AG08395 (cell line): ENCODE measurements at places on chromosomes 7 and 10.

GRCh38 chr10:28305553-28305952 lies 2.7 kb upstream of the MPP7 start:
- no peak for DNase-seq

GRCh38 chr7:135964791-135965190 lies 12.4 kb downstream of the MTPN start:
- no peak for DNase-seq

DNA sequence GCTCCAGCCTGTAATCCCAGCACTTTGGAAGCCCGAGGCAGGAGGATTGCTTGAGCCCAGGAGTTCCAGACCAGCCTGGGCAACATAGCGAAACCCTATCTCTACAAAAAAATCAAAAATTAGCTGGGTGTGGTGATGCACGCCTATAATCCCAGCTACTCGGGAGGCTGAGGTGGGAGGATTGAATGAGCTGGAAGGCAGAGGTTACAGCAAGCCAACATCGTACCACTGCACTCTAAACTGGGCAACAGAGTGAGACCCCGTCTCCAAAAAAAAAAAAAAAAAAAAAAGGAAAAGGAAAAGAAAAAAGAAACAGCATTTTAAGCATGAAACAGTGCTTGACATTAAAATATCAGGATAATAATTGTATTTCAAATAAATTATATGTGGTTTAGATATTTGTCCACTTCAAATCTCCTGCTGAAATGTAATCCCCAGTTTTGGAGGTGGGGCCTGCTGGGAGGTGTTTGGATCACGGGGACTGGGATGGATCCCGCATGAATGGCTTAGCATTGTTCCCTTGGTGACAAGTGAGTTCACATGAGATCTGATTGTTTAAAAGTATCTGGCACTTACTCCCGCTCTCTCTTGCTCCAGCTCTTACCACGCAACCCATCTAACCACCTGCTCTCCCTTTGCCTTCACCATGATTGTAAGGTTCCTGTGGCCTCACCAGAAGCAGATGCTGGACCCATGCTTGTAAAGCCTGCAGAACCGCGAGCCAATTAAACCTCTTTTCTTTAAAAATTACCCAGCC lies 103.4 kb downstream of the SRPK2 start:
- DNase-seq, result no peak

DNA sequence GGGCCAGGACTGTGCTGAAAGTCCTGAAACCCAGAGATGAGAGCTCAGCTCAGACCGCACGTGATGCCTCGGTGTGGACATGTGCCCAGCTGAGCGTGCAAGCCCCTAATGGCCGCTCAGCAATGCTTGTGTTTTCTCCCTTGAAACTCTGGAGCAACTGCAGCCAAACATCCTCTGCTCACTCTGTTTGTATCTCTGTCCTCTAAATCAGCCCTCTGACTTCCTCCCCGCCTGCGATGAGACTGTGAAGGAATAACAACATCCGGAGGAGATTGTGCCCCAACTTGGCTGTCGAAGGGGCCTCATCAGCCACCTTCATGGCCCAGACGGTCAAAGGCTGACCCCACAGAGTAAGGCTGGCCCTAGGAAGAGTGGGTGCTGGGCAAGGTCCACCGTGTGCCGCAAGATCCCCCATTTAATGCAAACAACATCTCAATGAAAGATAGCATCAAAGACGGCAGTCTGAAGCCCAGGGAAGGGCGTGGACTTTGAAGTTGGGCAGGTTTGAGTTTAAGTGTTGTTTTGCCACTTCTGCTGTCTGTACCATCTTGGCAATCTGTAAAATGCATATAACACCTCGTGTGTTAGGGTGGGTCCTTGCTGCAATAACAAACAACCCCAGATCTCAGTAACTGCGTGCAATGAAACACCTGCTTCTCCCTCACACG lies 39.9 kb downstream of the CALML3 start:
- DNase-seq, result no peak

DNA sequence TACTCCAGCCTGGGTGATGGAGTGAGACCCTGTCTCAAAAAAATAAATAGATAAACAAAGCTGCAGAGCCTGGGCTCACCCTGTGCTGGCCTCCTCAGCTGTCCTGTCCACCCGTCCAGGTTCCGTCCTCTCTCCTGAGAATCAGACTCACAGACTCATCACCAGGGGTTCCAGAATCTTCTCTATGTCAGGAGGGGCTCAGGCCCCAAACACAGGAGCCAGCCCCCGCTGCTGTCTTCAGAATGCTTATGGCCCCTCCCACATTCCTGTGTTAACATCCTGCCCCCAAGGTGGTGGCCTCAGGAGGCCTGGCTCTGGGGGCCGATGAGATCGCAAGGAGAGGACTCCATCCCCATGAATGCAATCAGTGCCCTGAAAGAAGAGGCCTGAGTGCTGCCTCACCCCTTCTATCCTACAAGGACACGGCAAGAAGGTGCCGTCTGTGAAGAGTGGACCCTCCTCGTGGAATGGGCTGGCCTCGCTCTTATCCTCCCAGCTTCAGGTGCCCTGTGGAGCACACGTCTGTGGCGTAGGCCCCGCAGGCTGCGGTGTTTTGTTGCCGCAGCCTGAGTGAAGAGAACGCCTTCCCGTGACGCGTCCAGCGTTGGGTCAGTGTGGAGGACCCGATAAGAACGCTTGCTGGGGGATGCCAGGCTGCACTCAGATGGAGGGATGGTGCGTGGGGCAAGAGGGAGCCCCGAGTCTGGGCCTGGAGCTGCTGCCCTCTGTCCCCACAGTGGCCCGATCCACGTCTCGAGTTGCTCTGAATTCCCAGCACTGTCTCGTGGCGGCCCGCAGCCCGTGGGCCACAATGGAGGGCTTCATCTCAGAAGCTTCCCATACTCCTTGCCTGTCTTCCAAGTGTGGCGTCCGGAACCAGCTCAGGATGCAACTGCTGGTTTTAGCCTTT lies 77.1 kb downstream of the INPP5A start:
- no peak for DNase-seq

DNA sequence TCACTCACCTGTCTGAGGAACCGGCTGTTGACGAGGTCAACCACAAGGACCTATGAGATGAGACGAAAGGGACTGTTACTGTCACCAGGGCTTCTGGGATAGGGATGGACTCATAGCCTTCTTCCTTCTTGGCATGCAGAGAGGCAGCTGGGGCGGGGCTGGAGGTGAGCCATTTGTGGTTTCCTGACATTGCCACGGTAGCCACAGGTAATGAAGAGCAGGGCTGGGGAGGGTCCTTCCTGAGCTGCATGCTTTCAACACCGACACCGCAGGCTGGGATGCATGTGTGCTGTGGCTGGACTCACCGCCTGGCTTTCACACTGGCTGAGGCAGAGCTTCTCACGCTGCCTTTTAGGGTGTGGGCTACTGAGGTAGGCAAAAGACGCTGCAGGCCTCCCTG lies 46.4 kb upstream of the MKRN1 start:
- DNase-seq, result no peak

- DNase-seq, result no peak
These were observed 209.1 kb upstream of the VWC2 start for GRCh38 chr7:49564379-49564714.

- no peak for DNase-seq
These were observed 16.0 kb downstream of the CREB3L2 start for GRCh38 chr7:137985897-137986251.
